MCF 10A (cell line): ENCODE measurements at places on chromosomes 7 and 10. TPM values are rescaled to one million over a fixed set of nuclear protein-coding genes. Genes with fewer than 3 reads are reported as not detected.

DNA sequence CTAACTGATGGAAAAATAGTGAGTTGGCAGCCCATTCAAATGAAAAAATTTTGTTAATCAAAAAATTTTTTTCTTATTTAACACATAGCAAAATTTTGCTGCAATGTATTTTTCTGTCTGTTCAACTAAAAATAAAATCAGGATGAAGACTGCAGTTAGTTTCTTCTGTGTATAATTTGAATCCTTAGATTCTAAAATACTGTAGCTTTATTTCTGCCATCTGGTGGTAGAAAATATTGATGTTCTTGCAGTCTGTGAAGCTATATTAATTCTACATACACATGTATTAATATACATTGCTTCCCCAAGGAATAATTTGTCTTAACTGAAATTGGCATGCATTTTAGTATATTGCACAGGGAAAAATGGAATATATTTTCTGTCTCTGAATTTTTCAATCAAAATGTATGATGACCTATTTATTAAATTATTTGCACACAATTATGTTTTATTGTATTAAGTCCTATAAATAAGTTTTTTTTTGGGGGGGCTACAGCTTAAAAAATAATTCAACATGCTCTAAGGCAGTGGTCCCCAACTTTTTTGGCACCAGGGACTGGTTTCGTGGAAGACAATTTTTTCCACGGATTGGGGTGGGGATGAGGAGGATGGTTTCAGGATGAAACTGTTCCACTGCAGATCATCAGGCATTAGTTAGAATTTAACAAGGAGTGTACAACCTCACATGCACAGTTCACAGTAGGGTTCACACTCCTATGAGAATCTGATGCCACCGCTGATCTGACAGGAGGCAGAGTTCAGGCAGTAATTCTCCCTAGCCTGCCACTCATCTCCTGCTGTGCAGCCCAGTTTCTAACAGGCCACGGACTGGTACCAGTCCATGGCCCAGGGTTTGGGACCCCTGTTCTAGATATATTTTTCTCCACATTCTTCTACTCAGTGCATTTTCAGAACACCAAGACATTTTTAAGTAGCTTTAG lies 119.4 kb downstream of the GNAT3 start:
- DNase-seq = peak; percentile 38

- DNase-seq = peak; percentile 8
Measured at GRCh38 chr7:24653316-24654085, 80.2 kb downstream of the PALS2 start.

- no peak for DNase-seq
Measured at GRCh38 chr7:149573519-149573918, 75.9 kb upstream of the ZNF746 start.

BMPER gene
- 0.40 TPM in 1 of 2 replicates, not detected in the other for total RNA-seq

DNA sequence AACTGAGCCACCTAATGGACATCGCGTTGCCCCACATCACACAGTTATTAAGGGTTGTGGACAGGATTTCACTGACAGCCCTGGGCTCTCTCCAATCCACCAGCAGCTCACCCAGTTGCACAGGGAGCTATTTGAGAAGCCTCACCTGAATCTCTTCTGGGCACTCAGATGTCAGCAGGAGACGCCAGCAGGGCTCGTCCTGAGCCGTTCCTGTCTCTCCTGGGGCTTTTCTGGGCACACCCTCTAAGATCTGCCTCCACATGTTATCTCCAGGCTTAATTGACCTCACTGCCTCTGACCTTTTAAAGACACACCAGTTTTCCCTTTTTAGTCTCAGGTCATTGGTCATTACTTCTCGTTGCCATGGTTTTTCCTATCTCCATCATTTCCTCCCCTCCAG lies 63.0 kb downstream of the GRID1 start:
- DNase-seq = no peak

DNA sequence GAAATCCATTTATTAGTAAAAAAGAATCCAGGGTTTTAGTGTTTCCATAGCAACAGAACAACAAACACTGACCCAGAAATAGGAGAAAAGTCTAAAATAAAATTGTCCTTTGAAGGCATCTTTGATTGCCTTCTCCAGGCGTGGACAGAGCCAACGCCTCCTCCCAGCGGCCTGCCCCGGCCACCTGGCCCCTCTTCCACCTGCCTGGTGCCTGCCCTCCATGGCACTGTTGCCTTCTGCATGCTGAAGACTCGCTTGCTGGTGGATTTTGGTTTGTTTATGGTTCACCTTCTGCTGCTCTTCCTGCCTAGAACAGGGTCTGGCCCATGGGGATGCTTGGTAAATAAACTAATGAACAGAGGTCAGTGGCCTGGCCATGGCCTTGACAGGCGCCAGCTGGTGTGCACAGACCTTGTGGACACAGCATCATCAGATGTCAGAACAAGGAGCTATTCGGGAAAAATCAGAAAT lies 107.4 kb downstream of the DYNC2I1 start:
- no peak for DNase-seq

DNA sequence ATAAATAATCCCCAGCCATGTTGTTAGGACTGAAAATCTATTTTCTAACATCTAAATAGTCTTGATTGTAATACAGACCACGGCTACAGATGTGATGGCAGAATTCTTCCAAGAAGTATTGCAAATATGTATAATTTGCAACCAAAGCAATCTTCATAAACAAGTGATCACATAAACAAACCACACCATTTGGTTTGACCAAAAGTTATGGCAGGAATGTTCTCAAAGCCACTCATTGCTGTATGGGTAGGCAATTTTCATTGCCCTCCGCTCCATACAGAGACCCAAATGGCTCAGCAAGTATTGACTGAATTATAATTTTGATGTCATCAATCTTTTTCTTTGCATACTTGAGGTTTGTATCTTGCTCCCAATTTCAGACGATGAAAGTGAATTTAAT lies 19.0 kb upstream of the RHOBTB1 start:
- DNase-seq = no peak

CPN1 gene
- not detected in 2 replicates for total RNA-seq

SIRT1 gene
- 17.9 and 23.2 TPM in 2 replicates for total RNA-seq

MYH16 gene
- 0.33 TPM in 1 of 2 replicates, not detected in the other for total RNA-seq
